ENCODE measurements at places on chromosomes 4 and X.

GRCh38 chrX:123743312-123743711, 10.5 kb upstream of the THOC2 start:
- no peak for DNase-seq

- no peak for DNase-seq
Measured at GRCh38 chrX:19649226-19649995, 134.1 kb upstream of the MAP3K15 start.

GRCh38 chr4:71288875-71289274, 49.9 kb upstream of the SLC4A4 start:
- DNase-seq: no peak

DNA sequence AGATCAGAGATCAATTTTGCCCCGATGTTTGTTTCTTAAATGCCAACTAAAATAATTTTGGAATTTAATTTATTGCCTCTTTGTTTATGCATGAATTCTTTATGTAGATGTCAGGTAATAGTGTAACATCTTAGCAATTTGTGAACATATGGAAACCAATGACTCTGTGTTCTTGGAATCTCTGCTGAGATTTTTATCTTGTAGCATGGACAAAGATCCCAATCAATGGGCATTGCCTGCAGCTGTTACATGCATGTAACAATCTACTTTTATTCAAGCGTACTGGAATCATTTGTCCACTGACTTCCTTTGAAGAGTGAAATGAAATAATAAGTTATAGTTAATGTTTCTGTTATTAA, 61.6 kb upstream of the ARSJ start:
- no peak for DNase-seq

DNA sequence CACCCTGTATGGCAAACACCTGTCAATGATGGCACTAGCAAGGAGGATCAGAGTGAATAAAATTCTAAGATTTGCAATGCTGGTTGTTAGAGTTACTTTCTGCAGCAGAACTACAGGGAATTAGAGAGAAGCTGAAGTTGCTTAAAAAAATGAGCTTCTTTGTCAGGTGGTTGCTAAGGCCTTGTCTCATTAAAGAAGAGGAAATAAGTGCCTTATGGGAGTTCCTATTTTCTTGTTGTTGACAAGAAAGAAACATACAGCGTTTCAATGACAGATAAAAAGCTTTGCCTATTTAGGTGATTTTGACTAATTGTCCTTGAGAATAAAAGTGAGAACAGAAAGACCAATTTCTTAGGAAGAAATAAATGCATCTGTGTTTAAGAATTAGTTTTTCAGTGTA, 106.0 kb upstream of the ARHGAP24 start:
- DNase-seq: no peak

GRCh38 chrX:69493766-69494165, 10.4 kb upstream of the NALF2 start:
- DNase-seq: no peak

DNA sequence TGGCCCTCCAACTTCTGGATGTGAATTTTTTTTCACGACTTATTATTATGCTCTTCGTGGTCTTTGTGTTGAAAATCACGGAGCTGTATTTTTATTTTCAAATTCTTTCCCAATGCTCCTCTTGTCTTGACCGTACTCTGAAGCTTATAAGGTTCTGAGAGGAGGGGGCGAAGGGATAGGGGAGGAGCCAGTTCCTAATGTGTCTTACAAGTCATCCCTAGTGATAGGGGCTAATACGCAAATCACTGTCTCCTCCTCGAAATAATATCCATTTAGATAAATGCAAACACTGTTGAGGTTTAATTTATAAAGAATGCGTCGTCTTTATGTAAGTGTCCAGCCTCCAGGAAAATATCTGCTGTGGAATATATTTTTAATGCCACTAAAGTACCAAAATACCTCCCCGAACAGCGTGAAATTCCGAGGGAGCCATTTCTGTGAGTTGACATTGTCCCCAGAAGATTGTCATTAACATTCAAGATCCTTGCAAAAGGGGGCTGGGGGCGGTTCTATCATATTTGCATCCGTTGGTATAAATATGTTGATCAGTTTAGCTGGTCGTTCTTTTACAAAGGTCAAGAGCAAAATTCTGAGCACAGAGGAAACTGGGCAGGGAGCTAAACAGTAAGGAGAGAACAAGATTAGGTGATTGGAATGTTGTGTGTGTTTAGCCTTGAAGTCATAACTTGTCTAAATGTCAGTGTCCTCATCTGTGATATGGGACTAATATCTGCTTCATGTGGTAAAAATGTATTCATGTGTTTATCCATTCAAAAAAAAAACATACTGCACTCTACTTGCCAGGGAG, 3.7 kb upstream of the FAT1 start:
- no peak for DNase-seq

GRCh38 chrX:1807301-1807731, 192.5 kb downstream of the ASMT start:
- no peak for DNase-seq
